ENCODE measurements at places on chromosomes 3 and 15. TPM values are rescaled to one million over a fixed set of nuclear protein-coding genes. Genes with fewer than 3 reads are reported as not detected.

DNA sequence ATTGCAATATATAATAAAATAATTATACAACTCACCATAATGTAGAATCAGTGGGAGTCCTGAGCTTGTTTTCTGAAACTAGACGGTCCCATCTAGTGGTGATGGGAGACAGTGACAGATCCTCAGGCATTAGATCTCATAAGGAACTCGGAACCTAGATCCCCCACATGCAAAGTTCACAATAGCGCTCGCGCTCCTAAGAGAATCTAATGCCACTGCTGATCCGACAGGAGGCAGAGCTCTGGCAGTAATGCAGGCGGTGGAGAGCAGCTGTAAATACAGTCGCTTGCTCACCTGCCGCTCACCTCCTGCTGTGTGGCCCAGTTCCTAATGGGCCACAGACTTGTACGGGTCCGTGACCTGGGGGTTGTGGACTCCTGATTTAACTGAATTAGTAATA is 87.8 kb downstream of the P3H2 start:
- DNase-seq: no peak

- DNase-seq: no peak
Measured at GRCh38 chr3:192063570-192063969, 602.6 kb downstream of the PYDC2 start.

DNA sequence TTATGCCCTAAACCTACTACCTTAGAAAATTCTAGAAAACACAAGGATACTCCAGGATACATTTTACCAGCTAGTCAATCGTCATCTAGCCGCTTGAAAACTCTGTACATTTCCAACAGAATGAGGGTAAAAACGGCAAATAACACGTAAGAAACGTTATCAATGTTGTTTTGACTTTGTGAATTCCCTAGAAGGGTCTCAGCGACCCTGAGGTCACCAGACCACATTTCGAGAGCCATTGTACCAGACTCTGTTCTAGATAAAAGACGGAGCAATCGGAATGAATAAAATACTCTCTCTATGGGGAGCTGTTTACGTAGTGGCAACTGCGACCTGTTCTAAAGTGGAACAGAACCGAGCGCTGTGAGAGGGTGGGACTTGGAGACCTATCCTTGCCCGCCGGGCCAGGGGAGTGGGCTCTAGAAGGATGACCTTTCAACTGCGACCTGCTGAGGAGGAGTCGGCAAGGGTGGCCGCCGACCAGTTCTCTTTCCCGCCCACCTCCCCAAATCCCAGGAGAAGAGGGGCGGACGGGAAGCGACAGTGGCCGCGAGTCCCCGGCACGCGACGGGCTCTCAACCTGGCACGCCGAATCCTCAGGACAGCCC is 778 bp upstream of the AP4E1 start:
- peak; percentile 23 for DNase-seq

GRCh38 chr15:80788536-80788935 is 9.4 kb downstream of the CEMIP start:
- DNase-seq: no peak

DNA sequence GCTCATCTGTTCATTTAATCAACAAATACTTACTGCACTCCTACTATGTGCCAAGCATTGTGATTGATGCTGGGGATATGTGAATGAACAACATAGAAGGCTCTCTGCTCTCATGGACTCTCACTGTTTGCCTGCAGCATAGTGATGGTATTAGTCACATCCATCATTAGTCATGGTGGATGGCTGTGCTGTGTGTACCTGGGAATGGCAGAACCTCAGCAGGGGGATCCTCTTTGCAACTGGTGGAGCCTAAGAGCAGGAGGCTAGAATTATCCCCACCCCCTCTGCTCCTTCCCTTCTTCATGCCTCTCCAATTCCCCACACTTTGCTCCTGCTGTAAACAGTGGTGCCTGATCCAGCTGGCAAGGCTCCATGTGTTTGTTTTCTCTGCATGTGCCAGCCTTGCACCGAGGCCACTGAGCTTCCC is 20.5 kb downstream of the BOC start:
- DNase-seq: peak; percentile 100

GRCh38 chr15:101359365-101359947 is 64.4 kb upstream of the SNRPA1 start:
- DNase-seq: peak; percentile 28

- peak; percentile 34 for DNase-seq
Measured at GRCh38 chr3:43286841-43287499, 630 bp downstream of the SNRK start.

- DNase-seq: no peak
Measured at GRCh38 chr3:107446706-107447105, 69.5 kb downstream of the CCDC54 start.

- DNase-seq: peak; percentile 31
Measured at GRCh38 chr3:81581966-81582599, 179.4 kb downstream of the GBE1 start.

- no peak for DNase-seq
Measured at GRCh38 chr15:40043927-40044716, 5.1 kb upstream of the SRP14 start.

- no peak for DNase-seq
Measured at GRCh38 chr3:192434186-192434585, 293.2 kb downstream of the FGF12 start.

UQCC5 gene
- total RNA-seq: 18.4 TPM

GNAT1 gene
- not detected for total RNA-seq

KBTBD13 gene
- not detected for total RNA-seq

ACTRT3 gene
- total RNA-seq: not detected

MED12L gene
- 2.0 TPM for total RNA-seq

CIB1 gene
- total RNA-seq: 44.5 TPM

CTXND1 gene
- not detected for total RNA-seq

RGMA gene
- total RNA-seq: not detected

GRK7 gene
- not detected for total RNA-seq

CCNDBP1 gene
- total RNA-seq: 41.6 TPM

PPP1R14D gene
- total RNA-seq: not detected

GOLGA8K gene
- total RNA-seq: 0.47 TPM

PFN2 gene
- 261 TPM for total RNA-seq
